ENCODE measurements at places on chromosomes 4 and X.

DNA sequence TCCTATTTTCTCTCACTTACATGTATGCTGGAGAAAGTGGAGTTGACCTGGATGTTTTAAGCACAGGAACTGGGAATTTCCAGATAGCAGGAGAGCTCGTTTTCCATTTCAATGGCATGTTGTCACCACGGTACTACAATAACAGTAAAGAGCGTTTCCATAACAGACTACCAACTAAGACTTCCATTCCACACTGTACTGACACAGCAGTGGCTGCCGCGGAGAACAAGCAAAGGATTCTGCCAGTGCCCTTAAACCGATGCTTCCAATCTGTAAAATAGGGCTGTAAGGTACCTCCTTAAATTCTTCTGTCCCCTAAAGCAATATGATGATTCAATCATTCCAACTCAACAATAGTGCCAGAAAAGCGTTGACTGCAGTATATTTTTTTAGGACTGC, 143.9 kb downstream of the KLHL13 start:
- DNase-seq: no peak

GRCh38 chr4:8378101-8378724, 62.3 kb downstream of the ACOX3 start:
- no peak for DNase-seq

DNA sequence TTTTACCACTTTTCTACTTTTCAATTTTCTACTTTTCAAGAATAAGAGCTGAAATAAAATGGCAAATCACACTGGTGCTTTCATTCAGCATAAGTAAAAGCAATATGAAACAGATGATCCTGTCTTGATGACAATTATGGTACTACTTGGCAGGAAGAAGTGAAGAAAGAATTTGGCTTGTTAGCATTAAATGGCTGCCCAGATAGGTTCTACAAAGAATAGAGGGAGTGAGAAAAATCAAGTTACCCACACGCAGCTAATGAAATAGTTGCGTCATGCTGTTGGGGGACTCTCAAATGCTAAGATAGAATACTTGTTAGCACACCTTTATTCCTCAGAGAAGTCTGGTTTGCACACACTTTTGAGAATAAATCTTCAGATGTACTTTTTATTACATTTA, 12.5 kb upstream of the LCORL start:
- DNase-seq: no peak

DNA sequence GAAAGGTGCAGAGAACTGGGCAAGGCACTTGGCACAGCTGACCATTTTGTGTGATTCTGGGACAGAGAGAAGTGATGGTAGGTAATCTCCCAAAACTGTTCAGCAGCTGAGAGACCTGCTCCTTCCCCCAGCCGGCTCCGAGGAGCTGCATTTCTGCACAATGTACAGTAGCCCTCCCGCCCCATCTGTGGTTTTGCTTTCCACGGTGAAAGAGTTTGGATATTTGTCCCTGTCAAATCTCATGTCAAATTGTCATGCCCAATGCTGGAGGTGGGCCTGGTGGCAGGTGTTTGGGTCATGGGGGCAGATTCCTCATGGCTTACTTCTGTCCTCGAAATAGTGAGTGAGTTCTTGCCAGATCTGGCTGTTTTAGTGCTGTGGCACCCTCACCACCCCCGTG, 90.5 kb upstream of the CD99 start:
- DNase-seq: no peak

DNA sequence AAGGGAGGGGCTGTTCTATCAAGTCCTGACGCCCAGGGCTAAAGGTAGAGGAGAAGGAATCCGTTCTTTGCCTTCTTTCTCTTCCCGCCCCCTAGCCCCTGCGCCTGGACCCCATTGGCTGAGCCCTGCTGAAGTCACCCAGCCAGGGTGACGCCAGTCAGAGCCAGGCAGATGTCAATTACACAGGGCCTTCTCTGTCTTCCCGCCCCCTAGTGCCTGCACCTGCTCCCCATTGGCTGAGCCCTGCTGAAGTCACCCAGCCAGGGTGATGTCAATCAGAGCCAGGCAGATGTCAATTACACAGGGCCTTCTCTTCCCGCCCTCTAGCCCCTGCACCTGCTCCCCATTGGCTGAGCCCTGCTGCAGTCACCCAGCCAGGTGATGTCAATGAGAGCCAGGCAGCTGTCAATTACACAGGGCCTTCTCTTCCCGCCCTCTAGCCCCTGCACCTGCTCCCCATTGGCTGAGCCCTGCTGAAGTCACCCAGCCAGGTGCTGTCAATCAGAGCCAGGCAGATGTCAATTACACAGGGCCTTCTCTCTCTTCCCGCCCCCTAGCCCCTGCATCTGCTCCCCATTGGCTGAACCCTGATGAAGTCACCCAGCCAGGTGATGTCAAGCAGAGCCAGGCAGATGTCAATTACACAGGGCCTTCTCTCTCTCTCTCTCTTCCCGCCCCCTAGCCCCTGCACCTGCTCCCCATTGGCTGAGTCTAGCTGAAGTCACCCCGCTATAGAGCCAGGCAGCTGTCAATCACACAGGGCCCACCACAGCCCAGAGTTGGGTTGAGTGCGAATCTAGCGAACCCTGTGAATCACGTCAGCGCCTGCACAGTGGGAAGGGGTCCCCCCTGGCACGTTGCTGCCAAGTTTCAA, 46.4 kb downstream of the ASMT start:
- peak; percentile 79 for DNase-seq

DNA sequence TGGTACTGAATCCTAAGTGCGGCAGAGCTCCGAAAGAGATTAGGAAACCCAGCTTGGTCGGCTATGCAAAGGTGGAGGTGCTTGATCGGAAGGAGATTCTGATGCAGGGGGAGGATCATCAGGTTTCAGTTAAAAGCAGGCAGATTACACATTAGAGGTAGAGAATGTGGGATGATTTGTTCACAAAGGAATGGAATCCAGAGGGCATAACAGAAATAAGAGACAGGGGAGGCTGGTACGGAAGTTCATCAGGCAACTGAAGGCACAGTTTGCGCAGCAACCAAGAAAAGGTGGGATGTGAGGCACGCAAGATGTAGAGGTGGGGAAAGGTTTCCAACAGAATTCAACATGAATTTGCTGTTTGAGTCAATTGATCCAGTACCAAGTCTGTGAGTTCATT, 424 bp upstream of the ZNF330 start:
- DNase-seq: no peak

DNA sequence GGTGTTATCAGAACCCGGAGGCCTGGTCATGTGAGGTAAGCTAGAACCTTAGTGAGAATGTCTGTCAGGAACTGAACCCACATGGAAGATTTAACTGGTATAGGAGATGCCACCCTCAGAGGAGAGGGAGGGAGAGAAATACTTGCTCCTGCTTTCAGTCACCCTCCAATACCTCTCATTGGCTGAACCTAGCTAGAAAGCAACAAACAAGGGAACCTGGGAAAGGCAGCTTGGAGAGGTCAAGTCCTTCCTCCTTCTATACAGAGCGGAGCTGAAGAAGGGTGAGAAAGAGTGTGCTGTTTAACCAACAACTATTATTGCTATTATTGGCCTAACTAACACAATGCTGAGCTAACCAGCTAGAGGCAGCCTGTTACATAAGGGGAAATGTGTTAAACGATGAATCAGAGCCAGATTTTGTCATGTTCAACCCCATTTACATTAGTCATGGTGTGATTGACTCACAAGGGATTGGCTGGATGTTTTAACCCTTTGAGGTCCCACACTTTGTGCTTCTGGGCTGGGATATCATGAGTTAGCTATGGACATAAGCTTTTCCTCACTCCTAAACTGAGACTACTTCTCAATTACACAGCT, 96.5 kb upstream of the ESX1 start:
- no peak for DNase-seq

- no peak for DNase-seq
Observed at GRCh38 chr4:14225688-14226207, 598.2 kb upstream of the BOD1L1 start.

- no peak for DNase-seq
Observed at GRCh38 chrX:134764202-134764785, 106.0 kb upstream of the PLAC1 start.

GRCh38 chr4:81211956-81212355, 3.1 kb downstream of the PRKG2 start:
- DNase-seq: no peak

DNA sequence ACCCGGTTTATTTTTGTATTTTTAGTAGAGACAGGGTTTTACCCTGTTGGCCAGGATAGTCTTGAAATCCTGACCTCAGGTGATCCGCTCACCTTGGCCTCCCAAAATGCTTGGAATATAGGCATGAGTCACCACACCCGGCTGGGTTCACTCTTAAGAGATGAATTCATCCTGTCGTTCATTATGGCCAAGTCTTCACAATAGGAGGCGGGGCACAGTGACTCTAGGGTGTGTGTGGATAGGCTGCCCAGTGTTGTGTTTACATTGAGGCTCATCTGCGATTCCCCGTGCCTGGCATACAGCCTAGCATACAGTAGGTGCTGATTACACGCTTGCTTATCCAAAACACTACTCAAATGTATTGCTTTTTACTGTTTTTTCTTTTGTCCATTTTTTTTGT, 41.3 kb upstream of the IGFBP7 start:
- no peak for DNase-seq

DNA sequence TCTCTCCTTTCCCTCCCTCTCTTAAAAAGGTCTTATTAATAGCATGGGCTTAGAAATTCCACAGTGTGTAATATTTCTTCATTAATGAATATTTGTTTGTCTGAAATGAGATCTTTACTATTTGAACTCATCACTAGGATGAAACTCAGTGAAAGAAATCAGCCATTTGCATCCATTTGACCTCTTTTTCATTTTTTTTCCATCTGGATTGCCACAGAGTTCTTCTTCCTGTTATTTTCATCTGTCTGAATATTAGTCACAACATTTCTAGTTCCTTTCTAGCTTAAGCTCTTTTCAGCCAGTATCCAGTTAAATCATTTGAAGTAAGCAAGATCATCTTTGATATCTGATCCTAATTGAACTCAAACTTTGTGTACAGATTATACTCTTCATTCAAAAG, 69.2 kb upstream of the PLS3 start:
- DNase-seq: no peak

DNA sequence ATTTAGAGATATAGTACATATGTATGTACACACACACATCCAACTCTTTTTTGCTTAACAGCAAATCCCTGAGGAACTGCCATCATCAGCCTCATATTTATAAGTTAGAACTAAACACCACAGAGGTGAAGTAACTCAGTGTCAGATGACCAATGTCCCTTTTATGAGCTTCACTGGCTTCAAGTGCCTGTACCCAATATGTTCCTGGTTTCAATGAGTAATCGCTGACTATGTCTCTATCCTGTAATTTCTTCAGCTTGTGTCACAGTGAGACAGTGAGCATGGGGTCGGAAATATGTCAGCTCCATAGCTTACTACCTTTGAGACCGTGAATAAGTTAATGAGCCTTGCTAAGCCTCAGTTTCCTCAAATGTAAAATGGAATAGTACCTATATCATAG, 136.2 kb upstream of the RASGEF1B start:
- no peak for DNase-seq

DNA sequence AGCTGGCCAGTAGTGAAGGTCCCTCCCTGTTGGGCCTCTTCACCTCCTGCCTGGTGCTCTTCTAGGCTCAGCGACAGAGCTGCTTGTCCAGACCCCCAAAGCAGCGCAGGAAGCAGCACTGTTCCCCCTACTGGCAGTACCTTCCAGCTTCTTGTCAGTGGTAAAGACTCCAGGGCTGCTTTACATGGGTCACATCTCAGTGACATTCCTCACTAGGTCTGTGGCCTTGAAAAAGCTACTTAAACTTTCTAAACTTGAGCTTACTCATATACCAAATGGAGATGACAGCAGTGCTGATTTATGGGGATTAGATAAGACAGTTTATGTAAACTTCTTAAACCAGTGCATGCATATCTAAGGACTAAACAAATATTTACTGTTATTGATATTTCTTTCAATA, 117.3 kb downstream of the FAT4 start:
- DNase-seq: no peak

DNA sequence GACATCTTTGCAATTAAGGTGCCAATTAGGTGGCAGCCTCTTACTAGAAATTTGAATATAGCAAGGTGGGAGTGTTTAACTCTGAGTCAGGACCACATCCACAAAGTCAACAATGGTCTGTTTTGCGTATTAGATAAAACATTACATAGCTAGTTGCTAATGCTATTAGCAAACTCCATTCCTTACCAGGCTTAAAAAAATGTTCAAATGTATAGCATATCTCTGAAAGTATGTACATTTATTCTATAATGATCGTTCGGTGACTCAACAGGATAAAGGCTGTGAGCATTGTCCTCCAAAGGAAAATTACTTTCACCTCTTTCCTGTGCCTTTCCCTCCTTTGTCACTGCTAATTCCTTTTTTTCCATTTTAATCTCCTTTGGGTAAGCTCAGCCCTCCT, 74.5 kb downstream of the SYTL5 start:
- no peak for DNase-seq

GRCh38 chr4:103443324-103443723, 245.2 kb upstream of the CENPE start:
- DNase-seq: no peak

DNA sequence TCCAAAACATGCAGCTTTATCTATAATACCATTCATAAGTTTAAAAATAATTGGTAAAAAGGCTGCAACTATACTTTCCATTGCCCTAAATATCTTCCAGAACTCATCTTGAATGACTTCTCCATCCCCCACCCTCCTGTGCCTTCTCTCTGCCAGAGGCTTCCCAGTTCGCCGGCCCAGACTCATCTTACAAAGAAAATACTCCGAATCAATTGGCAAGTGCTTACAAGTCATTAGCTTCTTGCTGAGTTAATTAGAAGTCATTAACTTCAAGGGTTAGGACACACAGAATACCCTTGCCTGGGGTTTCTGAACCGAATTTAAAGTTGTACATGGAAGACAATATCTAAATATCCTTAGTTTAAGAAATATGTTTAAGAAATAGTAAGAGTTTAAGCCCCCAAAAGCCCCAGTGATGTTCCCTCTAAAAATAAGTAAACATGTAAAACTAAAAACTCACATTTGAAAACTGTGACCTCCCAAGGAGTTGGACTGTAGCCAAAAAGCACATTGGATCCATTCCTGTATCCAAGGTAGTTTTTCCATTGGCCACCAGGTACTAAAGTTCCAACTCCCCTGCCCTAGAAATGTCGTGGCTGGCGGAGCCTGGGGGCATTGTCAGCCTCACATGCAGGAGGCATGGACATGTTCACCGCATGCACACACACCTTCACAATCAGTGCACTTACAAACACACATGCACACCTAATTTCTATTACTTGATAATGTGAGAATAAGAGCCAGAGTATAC, 535.2 kb upstream of the FAT1 start:
- no peak for DNase-seq

DNA sequence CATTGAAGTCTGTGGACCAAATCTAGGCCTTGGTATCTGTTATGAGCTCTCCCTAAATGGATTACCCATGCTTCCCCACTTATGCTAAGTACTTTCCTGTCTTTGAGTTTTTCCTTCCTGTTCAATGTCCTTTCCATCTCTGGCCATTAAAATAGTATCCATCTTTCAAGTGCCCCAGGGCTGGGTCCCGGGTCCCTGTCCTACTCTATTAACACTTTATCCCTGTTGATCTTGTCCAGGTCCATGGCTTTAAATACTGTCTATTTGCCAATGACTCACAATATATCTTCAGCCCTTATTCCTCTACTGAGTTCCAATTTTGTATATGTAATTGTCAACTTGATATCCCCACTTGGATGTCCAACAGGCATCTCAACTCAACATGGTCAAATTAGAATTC, 17.7 kb upstream of the RPS6KA3 start:
- DNase-seq: no peak

GRCh38 chr4:173518425-173519102, 11.5 kb downstream of the HAND2 start:
- no peak for DNase-seq

- DNase-seq: no peak
Observed at GRCh38 chr4:185634066-185634652, 98.9 kb upstream of the PDLIM3 start.

All from stimulated activated CD8-positive, alpha-beta memory T cell treated with anti-CD3 and anti-CD28 coated beads, Interleukin-2, amount 100 ng/mL, for 1 hour (primary cell).